CD8-positive, alpha-beta memory T cell (primary cell): ENCODE measurements at places on chromosomes 13 and 19.

DNA sequence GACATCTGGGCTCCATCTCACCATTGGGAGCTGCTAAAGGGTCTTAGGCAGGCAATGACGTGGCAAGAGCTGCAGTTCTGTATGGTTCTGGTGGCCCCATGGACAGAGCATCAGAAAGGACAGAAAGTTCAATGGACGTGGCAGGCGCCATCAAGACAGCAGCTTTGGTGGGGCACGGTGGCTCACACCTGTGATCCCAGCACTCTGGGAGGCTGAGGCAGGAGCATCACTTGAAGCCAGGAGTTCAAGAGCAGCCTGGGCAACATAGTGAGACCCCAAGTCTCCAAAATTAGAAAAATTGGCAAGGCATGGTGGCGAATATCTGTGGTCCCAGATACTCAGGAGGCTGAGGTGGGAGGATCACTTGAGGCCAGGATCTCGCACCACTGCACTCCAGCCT, 9.5 kb downstream of the EVI5L start:
- no peak for DNase-seq

DNA sequence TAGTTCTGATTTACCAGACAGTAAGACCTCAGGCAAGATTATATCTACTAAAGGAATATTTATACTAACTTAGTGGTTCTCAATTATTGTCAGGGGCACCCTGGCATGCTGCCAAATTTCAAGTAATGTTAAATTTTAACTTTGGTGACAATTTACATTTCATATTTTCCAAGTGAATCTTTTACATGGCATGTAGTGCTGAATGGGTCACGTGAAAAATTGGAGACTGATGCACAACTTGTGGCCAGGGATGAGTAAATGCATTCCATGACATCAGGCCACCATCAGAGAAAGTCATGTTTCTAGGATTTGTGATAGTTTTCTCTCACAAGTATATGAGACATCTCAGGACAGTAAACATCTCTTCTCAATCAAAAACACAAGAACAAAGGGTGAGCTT, 202.6 kb upstream of the SOX21 start:
- DNase-seq = no peak

DNA sequence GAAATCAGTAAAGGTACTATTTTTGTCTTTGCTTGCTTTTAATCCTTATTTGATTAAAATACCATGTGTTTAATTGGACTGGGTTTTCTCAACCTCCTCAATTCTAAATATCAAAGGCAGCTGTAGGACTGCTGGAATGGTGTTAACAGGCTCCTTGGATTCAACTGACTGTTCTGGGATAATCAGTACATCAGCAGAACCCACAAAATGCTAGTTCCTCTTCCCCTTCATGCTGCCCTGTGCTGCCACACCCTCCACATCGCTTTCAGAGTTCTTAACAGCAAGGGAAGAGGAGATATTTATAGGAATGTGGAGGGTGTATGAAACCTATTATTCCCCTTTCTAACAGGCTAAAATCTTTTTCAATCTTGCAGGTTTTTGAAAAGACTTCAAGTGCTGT, 82.4 kb downstream of the KCTD12 start:
- no peak for DNase-seq

GRCh38 chr13:20461860-20462532, 63.7 kb downstream of the CRYL1 start:
- DNase-seq = no peak

DNA sequence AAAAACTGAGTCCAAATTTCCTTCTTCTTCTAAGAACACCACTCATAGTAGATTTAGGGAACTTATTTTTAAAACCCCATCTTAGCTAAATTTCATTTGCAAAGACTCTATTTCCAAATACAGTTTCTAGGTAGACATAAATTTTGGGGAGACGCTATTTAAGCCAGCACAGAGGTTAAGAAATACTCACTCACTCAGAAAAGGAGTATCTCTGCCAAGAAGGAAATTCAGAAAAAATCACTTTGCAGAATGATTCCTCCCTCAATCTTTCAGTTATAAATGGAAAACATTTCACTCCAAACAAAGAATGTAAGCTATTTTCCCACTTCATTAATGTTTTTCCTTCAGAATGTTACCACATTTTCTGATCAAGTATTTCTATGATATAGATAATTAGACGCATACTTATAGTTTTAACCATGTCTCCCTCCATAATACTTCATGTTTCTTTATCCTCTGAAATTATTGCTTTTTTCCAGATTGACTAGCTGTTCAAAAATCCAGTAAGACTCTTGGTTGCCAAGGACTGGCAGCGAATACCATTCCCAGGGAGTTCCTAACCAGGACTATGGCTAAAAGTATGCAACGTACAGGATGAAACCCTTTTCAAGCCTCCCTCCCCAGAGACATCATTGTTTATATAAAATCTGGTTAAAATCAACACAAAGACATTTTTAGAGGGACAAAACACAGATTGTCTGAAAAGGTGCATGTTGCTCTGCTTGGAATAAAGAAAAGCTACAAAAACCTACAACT, 52.5 kb upstream of the RXFP2 start:
- no peak for DNase-seq

- no peak for DNase-seq
Measured at GRCh38 chr19:6890938-6891337, 3.6 kb downstream of the ADGRE1 start.

GRCh38 chr13:58329746-58330145, 698.2 kb downstream of the PCDH17 start:
- DNase-seq = no peak

DNA sequence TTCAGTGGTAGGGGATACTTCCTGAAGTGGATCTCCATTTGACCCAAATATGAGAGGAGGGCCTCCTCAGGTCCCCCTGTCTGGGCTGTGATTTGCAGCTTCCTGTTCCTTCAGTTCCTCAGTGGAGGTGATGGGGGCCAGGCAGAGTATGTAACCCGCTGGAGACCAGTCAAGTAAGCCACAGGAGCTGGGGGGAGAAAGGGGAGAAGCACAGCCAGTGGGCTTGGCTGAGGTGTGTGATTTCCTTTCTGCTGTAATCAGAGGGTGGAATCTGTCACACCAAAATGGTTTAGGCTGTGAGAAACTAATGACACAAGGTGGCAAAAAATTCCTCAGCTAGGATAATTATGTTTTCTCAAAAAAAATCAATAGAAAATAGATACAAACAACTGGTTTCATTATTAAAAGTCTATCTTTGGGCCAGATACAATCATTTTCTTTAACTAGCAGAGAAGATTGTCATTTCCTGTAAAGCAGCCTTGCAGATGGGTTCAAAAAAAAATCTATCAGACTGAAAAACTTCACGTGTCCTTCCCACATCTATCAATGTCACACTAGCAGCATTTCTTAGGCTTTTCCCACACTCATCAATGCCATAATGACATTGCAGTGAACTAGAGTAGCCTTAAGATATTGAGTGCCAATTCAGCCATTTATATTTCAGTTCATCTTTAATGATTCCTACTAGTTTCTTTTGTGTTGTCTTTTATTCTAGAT, 1660.3 kb downstream of the EFNB2 start:
- DNase-seq = no peak

DNA sequence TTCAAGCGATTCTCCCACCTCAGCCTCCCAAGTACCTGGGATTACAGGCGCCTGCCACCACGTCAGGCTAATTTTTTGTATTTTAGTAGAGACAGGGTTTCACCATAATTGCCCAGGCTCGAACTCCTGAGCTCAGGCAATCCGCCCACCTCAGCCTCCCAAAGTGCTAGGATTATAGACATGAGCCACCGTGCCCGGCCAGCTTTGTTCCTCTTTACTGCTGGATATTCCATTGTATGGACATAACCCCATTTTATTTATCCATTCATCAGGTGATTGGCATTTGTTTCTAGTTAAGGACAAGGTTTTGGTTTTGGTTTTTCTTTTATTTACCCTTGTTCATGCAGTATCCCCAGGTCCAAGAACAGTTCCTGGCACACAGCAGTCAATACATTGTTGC, 4.1 kb upstream of the RPS9 start:
- DNase-seq = no peak

DNA sequence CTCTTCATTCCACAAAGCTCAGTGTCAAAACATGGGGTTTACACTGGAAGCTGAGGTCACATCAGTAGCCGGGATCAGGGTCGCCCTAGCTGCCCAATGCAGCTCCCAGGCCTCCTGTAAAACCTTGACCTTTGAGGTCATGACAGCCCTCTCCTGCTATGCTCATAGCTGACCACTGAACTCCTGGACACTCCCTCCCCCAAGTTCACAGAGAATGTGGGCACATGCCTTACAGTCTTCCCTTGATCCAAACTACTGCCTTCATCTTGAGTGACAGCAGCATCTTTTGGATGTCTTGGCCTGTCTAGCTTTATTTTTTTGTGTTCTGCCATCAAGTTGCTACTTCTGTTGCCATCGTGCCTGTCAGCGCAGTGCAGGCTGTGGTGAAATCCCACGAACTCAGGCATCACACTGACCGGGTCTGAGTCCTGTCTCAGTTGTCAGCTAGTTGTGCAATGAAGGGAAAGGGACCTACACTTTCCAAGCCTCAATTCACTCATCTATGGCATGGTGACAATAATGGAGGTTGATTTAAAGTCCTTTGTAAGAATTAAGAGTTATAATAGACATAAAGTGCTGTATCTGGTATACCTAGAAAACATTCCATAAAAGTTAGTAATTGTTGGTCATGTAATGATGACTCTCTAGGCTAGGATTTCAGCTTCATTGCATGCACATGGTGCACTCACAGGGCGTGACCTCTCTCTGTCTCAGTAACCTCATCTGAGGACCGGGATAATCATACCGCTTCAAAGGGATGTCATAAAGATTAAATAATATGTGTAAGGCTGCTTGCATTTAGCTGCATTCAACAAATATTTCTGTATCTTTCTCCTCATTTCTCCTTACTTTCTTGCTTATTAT, 16.4 kb upstream of the ALOX5AP start:
- no peak for DNase-seq

DNA sequence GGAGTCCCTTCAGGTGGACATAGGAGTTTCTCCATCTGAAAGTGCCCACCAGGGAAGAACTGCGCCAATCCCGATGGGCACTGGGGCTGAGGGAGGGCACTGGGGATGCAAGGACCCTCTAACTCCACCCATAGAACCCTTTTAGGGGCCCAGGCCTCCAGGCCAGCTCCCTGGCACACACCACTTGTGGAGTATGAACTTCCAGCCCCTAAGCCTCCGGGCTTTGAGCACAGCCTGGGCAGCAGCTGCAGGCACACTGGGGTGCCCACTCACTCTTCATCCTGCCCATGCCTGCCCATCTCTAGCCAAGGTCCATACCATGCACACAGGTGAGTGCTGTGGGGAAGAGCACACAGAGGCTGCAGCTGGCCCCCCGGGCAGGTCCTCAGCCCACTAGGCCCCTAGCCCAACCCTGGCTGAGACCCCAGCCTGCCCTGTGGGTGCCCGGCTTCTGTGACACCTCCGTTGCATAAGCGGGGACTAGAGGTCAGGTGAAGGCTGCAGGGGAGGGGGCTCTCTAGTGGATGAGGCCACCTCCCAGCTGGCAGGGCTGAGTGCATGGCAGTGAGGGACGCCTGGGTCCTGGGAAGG, 14.6 kb upstream of the SLC7A10 start:
- DNase-seq = no peak

DNA sequence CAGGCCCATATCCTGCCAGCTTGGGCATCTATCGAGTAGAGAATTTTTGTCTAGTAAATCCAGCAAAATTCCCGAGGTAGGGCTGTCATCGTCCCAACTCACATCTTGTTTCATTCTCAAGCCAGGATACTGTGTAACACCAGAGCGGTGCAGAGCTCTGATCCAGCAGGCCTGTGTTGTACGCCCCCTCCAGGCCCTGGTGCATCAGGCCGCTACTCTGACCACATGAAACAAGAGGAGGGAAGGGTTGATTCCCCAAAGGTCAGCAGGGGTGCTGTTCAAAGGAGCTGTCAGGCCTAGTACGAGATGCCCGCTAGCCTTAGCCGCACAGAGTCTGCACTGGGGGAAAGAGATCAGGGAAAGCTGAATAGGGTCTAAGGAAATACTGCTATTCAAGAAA, 276.0 kb downstream of the SLC7A1 start:
- DNase-seq = no peak

DNA sequence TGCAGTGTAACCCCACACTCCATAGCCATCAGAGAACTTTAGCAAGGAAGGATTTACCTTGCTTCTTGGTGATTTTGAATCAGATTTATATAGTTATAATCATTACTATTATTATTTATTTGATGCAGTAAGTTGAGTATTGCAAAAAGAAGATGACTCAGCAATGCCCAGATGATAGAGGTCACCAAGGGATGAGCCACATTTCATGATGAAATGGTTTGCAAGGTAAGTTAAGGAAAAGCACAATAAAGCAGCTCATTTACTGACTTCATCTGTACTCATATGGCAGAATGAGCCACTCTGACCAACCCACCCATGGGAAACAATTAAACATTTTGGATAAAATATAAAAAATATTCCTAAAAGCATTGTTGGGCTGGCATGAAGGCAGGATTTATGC, 59.1 kb downstream of the AKAP11 start:
- DNase-seq = no peak

- no peak for DNase-seq
Measured at GRCh38 chr19:49856574-49857021, 5.6 kb downstream of the PTOV1 start.

DNA sequence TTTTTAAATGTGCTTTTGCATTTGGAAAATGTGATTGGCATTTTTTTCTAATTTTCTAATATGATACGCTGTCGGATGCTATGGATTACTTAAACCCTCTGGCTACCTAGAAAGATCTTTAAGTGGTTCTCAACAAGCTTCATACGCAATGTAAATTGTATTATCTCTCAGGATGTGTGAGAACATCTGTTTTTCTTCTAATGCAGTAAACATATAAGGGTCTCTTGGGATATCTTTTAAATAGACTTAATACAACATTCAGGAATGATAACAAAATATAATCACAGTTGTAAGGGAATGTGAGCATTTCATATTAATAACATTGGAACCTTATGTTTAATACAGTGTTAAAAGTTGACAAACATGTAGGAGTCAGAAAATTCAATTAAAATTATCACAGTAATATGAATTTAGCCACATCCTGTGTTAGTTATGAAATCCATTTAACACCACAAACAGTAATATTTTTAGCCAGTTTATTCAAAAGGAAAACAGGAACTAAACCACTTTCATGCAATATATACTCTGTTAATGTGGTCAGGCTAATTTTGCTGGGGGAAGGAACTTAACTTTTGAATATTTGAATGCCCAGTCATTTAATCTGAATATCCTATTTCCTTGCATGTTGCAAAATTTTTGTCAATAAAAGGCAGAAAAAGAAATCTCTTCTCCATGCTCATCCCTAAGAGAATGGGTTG, 15.0 kb upstream of the ALOX5AP start:
- DNase-seq = no peak

DNA sequence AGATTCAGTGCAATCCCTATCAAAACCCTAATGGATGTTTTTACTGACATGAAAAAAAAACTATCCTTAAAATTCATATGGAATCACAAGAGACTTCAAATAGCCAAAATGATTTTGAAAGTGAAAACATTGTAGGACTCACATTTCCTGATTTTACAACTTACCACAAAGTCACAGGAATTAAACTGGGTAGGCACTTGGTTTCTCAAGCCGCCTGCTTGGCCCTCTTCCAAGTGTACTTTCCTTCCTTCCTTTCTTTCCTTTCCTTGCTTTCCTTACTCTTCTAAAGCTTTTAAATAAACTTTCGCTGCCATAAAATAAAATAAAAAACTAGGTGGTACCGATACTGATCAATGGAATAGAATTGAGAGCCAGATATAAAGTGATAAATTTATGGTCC, 21.0 kb upstream of the CD33 start:
- no peak for DNase-seq
